Retina (tissue), 1 donor: ENCODE measurements at places on chromosomes 7 and 10.
A peak's percentile ranks its signal among the peaks of the same experiment; 100 is the strongest.

GRCh38 chr10:69415951-69416350 lies 767 bp downstream of the TACR2 start:
- DNase-seq: no peak

DNA sequence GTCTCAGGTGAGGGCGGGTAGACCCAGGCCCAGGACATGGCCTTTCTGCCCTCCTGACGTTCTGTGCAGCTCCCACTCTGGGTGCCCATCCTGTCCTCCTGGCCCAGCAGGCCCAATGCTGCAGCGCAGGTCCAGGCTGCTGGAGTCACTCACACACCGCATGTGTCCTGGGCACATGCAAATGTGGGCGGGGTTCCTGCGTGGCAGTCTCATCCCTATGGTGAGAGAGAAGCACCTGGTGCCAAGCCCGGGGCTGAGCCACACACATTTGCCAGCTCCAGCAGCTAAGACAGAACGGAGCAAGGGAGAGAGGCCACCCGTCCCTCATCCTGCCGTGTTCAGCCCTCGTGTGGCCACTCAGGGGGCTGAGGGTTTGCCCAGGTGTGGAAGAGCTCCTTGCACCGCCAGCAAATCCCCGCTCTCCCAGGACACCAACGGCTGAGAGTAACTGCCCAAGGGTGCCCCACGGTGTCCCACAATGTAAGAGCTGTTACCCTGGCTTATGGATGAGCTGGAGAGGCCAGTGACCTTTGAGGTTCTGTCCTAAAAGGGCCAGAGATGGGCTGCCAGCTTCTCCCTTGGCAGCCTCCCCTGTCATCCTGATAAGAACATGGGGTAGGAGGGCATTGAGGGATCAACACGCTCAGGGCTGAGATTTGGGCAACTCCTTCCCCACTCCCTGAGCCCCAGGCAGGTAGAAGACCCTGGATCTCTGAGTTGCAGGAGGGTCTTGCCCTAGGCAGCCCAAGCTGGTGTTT lies 4.4 kb downstream of the FUOM start:
- no peak for DNase-seq

DNA sequence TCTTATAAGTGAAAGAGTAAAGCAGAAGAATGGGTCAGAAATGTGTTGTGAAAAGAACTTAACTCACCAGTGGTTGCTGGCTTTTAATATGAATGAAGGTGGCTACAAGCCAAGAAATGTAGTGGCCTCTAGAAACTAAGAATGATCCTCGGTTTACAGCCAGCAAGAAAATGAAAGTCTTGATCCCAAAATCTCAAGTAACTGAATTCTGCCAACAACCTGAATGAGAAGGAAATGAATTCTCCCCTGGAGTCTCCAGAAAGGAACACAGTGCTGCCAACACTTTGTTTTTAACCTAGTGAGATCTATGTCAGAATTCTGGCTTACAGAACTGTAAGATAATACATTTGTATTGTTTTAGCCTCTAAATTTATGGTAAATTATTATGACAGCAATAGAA lies 193.0 kb downstream of the FZD1 start:
- no peak for DNase-seq

- DNase-seq: peak; percentile 11
These were observed 144.2 kb upstream of the VSTM2A start for GRCh38 chr7:54397836-54398612.

- no peak for DNase-seq
These were observed 93.6 kb upstream of the WNT16 start for GRCh38 chr7:121235201-121235600.

- DNase-seq: no peak
These were observed 82.9 kb upstream of the OGDHL start for GRCh38 chr10:49844775-49845595.

DNA sequence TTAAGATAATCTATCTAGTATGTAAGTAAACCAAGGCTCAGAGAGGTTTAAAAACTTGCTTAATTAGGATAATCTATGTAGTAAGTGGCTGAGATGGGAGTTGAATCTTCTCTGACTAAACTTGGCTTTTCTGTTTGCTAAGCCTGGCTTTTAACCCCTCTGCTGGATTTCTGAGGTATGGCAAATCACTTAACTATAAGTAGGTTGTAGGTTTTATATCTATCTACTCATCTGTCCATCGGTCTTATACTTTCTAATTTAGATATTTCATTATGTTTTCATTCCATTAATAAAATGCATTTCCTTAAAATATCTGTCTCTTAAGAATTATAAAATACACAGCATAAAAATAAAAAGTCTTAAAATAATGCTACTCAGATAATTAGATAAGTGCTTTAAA lies 59.4 kb downstream of the ST7 start:
- no peak for DNase-seq

GRCh38 chr10:12262278-12262981 lies 66.4 kb downstream of the CDC123 start:
- no peak for DNase-seq
